SW 1271 (cell line): ENCODE measurements at places on chromosomes 5 and 9.

DNA sequence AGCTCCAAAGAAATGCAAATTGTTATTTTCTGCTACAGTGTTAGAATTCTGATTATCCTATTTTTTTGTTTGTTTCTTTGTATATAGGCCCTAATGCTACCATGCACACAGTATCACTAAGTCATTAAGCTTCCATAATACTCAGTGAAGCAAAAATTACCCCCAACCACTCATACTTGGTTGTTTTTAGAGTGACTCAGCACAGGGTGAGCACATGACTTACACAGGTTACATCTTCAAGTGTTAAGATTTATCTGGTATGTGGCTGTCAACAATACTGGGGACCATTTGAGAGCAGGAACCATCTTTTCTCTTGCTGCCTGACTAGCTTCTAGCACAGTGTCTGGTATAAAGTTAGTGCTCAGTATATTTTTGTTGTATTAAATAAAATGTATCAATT, 255.8 kb upstream of the SLC24A2 start:
- DNase-seq, result no peak

- peak; percentile 9 for DNase-seq
Observed at GRCh38 chr9:33884856-33885701, 68.1 kb downstream of the UBE2R2 start.

GRCh38 chr5:63323926-63324325, 638.3 kb downstream of the HTR1A start:
- DNase-seq, result no peak

- DNase-seq, result peak; percentile 26
Observed at GRCh38 chr5:32390819-32391591, 53.5 kb downstream of the ZFR start.

GRCh38 chr9:99044827-99045226, 60.1 kb upstream of the TGFBR1 start:
- DNase-seq, result no peak
